Natural killer cell (primary cell): ENCODE measurements at places on chromosomes 11 and 22. TPM values are rescaled to one million over a fixed set of nuclear protein-coding genes. Genes with fewer than 3 reads are reported as not detected.

DNA sequence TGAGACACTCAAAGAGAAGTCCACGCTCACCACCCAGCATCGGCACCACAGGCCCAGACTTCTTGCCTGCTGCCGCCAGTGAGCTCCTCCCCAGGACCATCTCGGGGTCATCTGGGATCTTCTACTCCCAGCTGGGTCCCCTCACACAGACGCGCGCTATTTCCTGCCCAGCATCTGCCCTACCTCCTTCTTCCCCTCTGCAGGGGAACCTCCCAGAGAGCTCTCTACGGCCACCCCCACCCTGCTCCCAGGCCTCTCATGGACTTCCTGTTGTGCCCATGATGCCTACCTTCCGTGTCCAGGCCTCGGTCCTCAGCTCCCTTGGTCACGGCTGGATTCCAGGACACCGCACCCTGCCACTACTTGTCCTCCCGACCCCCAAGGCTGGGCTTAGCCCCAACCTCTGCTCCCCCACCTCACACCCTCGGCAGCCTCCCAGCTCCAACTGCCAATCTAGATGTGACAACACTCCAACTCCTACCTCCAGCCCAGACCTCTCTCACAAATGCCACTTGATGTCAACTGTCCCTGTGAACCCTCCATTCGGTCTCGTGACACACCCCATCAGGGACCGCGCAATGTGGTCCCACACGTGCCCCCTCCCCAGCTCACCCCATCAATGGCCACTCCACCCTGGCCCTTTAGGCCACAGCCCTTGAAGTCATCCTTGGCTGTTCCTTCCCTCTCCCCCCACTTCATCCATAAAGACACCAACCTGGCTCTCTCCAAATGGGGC lies 45.3 kb downstream of the SGSM3 start:
- DNase-seq = no peak
- H3K27me3 ChIP-seq = no peaks in the 10 kb centered on the region
- H3K4me1 ChIP-seq = peaks cover 37% of the 10 kb centered on the region
- peak overlapping the region; percentile 46 for H3K27ac ChIP-seq
- H3K36me3 ChIP-seq = peaks cover 52% of the 10 kb centered on the region

DNA sequence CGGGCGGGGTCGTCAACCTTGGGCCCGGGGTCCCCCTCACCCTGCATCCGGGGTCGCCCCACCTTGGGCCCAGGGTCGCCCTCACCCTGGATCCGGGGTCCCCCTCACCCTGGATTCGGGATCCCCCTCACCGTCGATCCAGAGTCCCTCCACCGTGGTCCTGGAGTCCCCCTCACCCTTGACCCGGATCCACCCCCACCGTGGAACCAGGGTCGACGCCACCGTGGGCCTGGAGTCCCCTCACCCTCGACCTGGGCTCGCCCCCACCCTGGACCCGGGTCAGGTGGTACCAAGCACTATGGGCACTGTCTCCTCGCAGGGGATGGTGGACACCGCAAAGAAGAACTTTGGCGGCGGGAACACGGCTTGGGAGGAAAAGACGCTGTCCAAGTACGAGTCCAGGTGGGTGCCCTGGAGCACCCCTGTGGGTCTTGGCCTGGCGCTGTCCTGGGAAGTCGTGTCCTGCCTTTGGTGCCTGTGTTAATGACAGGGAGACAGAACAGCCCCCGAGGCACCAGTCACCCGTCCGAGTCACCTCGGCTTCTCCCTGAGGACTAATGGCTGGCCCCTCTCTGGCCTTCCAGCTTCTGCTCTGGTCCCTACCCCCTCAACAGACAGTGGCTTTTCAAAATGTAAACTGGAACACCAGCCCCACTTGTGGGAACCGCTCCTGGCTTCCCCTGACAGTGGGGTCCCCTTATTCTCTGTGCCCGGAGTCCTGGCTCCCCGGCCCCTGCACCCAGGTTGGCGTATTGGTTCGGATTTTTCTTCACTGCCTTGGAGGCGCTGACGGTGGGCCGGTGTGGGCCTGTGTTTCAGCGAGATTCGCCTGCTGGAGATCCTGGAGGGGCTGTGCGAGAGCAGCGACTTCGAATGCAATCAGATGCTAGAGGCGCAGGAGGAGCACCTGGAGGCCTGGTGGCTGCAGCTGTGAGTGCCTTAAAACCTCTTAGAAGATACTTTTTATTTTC lies 762 bp downstream of the CRELD2 start:
- no peak overlapping the region for H3K27ac ChIP-seq
- H3K27me3 ChIP-seq = no peaks in the 10 kb centered on the region
- peaks cover 26% of the 10 kb centered on the region for H3K4me1 ChIP-seq
- peak overlapping the region; percentile 59 for H3K4me3 ChIP-seq
- DNase-seq = no peak

- peaks cover 22% of the 10 kb centered on the region for H3K27me3 ChIP-seq
- peaks cover 17% of the 10 kb centered on the region for H3K4me1 ChIP-seq
- H3K4me3 ChIP-seq = peak within 1 kb of the TSS; percentile 24
- H3K36me3 ChIP-seq = no peaks in the 10 kb centered on the region
- no peak within 1 kb of the TSS for H3K27ac ChIP-seq
- DNase-seq = no peak
These were observed at the start of gene MAP6 for GRCh38 chr11:75668451-75669297. TSS of gene MAP6 (minus strand) at chr11:75669038. CDS start at chr11:75668369, 669 bp downstream.

GRCh38 chr11:38791346-38791961 lies 2193.4 kb upstream of the RAG2 start:
- H3K36me3 ChIP-seq = no peaks in the 10 kb centered on the region
- no peaks in the 10 kb centered on the region for H3K4me1 ChIP-seq
- no peak overlapping the region for H3K27ac ChIP-seq

GRCh38 chr11:66328031-66328301 lies 8.3 kb downstream of the RIN1 start:
- peaks cover 3% of the 10 kb centered on the region for H3K27me3 ChIP-seq
- H3K4me1 ChIP-seq = peaks cover 40% of the 10 kb centered on the region
- no peak overlapping the region for H3K4me3 ChIP-seq
- DNase-seq = peak; percentile 81
- H3K27ac ChIP-seq = no peak overlapping the region

GRCh38 chr22:37229012-37229804 lies 14.9 kb downstream of the RAC2 start:
- peak; percentile 55 for DNase-seq
- H3K27ac ChIP-seq = peak overlapping the region; percentile 97
- peaks cover 85% of the 10 kb centered on the region for H3K36me3 ChIP-seq

DNA sequence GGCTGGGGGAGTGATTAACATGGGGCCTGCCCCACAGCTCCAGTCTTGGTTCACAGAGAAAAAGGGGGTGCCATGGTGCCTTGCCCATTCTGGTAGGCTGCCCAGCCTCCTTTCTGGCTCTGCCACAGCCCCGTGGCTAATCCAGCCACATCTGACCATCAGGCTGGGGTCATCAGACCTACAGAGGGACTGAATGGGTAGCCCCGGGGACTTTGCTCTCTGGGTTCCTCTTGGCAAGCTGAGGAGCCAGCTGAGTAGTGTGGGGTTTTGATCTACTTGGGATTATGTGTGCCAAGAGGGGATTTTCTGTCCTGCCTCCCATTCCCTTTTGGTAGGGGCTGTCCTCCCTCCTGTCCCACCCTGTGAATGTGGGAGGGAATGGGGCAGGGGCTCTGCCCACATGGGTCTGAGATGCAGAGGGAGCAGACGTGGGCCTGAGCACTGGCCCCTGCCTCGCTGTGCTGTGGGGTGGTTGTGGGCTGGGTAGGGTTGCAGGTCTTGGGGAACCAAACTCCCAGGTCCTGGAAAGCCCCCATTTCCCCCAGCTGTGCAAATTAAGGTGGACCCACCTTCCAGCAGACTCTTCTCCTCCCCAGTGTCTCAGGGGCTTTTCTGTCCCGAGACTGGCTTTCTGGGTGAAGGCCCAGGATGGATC lies 32.0 kb downstream of the CD82 start:
- no peaks in the 10 kb centered on the region for H3K36me3 ChIP-seq
- H3K27me3 ChIP-seq = no peaks in the 10 kb centered on the region
- peak overlapping the region; percentile 51 for H3K27ac ChIP-seq
- DNase-seq = no peak
- peaks cover 34% of the 10 kb centered on the region for H3K4me1 ChIP-seq

DNA sequence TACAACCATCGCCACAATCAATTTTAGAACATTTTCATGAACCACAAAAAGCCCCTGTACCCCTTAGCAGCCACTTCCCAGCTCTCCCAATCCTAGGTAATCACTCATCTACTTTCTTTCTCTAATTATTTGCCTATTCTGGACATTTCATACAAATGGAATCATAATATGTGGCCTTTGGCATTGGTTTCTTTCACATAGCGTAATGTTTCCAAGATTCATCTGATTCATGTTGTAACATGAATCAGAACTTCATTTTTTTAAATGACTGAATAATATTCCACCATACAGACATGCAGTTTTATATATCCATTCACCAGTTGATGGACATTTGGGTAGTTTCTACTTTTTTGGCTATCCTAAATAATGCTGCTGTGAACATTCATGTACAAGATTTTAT lies 56.2 kb upstream of the RCN1 start:
- no peaks in the 10 kb centered on the region for H3K4me1 ChIP-seq
- no peak overlapping the region for H3K27ac ChIP-seq
- no peak for DNase-seq
- H3K27me3 ChIP-seq = no peaks in the 10 kb centered on the region
- no peaks in the 10 kb centered on the region for H3K36me3 ChIP-seq

GRCh38 chr11:134270250-134270714 lies 5.9 kb upstream of the GLB1L3 start:
- H3K36me3 ChIP-seq = no peaks in the 10 kb centered on the region
- H3K4me3 ChIP-seq = no peak overlapping the region
- H3K27ac ChIP-seq = no peak overlapping the region

GRCh38 chr11:63745304-63746170 lies 23.0 kb downstream of the ZFTA start:
- peaks cover 5% of the 10 kb centered on the region for H3K36me3 ChIP-seq
- DNase-seq = no peak
- H3K27me3 ChIP-seq = no peaks in the 10 kb centered on the region
- no peak overlapping the region for H3K27ac ChIP-seq
- H3K4me1 ChIP-seq = no peaks in the 10 kb centered on the region

GRCh38 chr11:62081378-62082291 lies 42.2 kb upstream of the INCENP start:
- H3K27me3 ChIP-seq = no peaks in the 10 kb centered on the region
- H3K4me3 ChIP-seq = no peak overlapping the region
- DNase-seq = peak; percentile 86
- no peak overlapping the region for H3K27ac ChIP-seq
- H3K36me3 ChIP-seq = no peaks in the 10 kb centered on the region

DNA sequence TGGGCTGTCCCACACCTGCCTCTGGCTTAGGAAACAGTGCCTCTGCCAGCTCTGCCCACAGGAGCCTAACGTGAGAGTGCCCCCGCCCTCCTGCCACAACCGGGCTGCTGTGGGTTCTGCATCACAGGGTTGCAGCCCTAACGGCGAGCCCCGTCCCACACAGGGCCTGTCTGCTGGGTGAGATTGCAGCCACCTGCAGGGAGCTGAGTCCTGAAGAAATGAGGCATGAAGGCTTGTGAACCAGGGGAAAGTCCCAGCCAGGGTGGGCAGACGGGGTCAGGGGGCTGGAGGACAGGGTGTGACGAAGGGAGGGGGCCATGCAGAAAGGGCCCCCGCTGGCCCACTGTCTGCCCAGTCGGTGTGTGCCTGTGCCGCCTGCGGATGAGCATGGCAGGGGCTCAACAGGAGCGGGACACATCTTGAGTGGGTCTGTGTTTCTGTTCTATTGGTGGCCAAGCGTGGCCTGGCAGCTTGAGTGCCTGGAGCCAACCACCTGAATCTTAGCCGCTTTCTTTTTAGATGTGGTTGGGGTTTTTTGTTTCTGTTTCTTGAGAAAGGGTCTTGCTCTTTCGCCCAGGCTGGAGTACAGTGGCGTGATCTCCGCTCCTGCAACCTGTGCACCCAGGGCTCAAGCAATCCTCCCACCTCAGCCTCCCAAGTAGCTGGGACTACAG lies 38.9 kb downstream of the CTTN start:
- no peak overlapping the region for H3K27ac ChIP-seq
- no peak overlapping the region for H3K4me3 ChIP-seq
- H3K36me3 ChIP-seq = no peaks in the 10 kb centered on the region
- DNase-seq = no peak
- H3K4me1 ChIP-seq = peaks cover 2% of the 10 kb centered on the region

- no peak overlapping the region for H3K27ac ChIP-seq
- H3K4me3 ChIP-seq = no peak overlapping the region
- no peaks in the 10 kb centered on the region for H3K27me3 ChIP-seq
- no peaks in the 10 kb centered on the region for H3K4me1 ChIP-seq
These were observed 3.7 kb downstream of the LYVE1 start for GRCh38 chr11:10564696-10565318.

DNA sequence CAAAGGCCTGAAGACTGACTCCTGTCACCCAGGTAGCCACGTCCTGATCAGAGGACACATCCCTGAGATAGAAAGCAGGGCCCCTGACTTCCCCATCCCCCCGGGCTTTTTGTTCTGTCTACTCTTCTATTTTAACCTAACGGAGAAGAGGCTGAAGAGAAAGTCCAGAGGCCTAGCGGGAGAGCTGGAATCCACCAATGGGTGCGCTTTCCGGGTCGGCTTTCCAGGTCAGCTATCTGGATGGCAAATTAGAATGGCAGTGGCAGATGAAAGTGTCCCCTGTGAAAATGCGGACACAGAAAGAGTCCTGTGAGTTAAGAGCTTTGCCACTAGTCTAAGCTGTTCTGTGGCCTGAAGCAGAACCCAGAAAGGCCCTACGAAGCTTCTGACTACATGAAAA lies 13.1 kb upstream of the SERPING1 start:
- H3K4me1 ChIP-seq = no peaks in the 10 kb centered on the region
- H3K27me3 ChIP-seq = no peaks in the 10 kb centered on the region
- H3K4me3 ChIP-seq = no peak overlapping the region
- no peaks in the 10 kb centered on the region for H3K36me3 ChIP-seq
- no peak for DNase-seq
- H3K27ac ChIP-seq = no peak overlapping the region

DNA sequence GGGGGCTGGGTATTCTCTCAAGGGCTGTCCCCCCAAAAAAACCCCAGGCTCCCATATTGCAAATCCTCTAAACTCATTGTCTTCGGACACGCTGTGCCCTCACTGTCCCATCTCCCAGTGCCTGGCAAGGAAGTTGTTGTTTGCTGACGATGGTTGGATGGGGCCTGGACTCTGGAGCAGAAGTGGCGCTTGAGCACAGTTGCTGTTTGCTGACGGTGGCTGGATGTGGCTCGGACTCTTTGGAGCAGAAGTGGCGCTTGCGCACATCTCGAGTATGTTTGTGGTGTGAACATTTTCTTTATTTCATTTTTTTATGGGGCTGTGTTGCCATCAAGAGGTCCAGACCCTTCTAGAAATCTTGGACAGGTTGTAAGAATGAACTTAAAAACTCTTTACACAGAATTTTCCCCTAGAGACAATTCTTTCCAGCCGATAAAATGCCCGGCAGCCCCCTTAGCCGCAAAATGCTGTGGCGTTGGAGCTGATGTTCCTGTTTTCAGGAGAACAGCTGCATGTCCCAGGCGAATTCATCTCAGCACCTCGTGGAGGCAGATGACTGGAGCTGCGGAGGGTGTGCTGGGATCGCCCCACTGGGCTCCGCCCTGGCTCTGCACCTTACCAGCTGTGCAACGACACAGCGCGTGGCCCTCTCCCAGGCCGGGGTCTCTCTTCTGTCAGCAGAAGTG lies 1167.4 kb downstream of the BRD1 start:
- H3K4me1 ChIP-seq = no peaks in the 10 kb centered on the region
- DNase-seq = no peak
- H3K27me3 ChIP-seq = no peaks in the 10 kb centered on the region

RBMXL2 gene
- not detected for total RNA-seq

FOLR3 gene
- total RNA-seq = not detected

HBB gene
- 2.6 TPM for total RNA-seq

TRIM49 gene
- total RNA-seq = not detected

DUSP8 gene
- 47.3 TPM for total RNA-seq

MGAT3 gene
- 0.09 TPM for total RNA-seq

OSBP2 gene
- 1.2 TPM for total RNA-seq
